Osteocyte (in vitro differentiated cells): ENCODE measurements at places on chromosomes 12 and 14. TPM values are rescaled to one million over a fixed set of nuclear protein-coding genes. Genes with fewer than 3 reads are reported as not detected.

GRCh38 chr12:89468017-89468416 is 56.6 kb downstream of the GALNT4 start:
- H3K27ac ChIP-seq, result no peak overlapping the region
- no peak for DNase-seq
- no peaks in the 10 kb centered on the region for H3K27me3 ChIP-seq

MIPOL1 gene
- total RNA-seq, result 14.6 and 17.2 TPM in 2 replicates

ZNF268 gene
- total RNA-seq, result 19.1 and 25.0 TPM in 2 replicates

- H3K27me3 ChIP-seq, result peaks cover 11% of the 10 kb centered on the region
- peaks cover 2% of the 10 kb centered on the region for H3K4me1 ChIP-seq
- H3K4me3 ChIP-seq, result no peak overlapping the region
- DNase-seq, result no peak
- no peaks in the 10 kb centered on the region for H3K36me3 ChIP-seq
- H3K27ac ChIP-seq, result no peak overlapping the region
Observed at GRCh38 chr12:69927164-69927563, 102.1 kb downstream of the MYRFL start.

DNA sequence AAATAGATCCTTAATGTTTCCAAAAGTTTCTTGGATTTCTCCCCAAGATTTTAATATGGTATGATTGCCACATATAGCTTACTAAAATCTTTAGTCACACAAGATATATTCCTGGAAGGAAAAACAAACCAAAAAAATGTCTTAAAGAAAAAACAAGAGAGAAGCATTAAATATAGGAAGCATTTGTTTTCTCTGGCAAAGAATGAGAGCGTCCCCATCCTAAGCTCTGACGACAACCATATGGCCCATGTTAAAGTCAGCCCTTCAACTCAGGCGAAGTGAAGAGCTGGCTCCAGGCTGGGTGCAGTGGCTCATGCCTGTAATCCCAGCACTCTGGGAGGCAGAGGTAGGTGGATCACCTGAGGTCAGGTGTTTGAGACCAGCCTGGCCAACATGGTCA is 35.6 kb downstream of the GCH1 start:
- DNase-seq, result no peak
- H3K27ac ChIP-seq, result no peak overlapping the region
- peaks cover 21% of the 10 kb centered on the region for H3K4me1 ChIP-seq
- no peak overlapping the region for H3K4me3 ChIP-seq

DNA sequence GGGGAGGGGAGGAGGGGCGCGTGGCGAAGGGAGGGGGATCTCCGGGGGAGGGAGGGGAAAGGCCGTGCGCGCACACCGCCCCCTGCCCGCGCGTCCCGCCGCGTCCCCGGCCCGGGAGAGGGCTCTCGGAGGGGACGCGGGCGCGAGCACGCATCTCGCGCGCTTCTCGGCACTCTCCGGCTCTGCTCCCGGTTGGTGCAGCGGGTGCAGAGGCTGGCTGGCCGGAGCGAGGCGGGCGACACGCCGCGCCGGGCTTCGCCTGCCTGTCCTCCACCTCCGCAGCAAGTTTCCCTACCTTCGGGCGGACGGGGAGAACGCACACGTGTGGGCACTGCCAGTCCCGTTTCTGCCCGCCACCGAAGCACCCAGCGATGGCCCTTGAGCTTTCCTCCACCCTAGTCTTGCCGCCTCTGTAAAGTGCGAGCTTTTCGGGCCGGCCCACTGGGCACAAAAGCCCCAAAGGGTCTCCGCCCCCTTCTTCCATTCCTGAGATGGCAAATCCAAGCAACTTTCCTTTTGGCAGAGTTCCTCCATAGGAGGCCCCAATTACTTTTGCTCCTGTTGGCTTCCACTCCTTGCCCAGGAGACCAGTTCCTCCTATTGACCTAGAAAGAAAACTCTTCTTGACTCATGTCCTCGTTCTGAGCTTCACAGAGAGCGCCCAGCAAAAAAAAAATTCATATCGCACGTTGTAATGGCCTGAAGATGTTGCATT is 363 bp upstream of the CSAD start:
- H3K36me3 ChIP-seq, result peaks cover 29% of the 10 kb centered on the region
- H3K4me1 ChIP-seq, result peaks cover 34% of the 10 kb centered on the region
- peak; percentile 92 for DNase-seq

CD69 gene
- total RNA-seq, result not detected in 2 replicates

DNA sequence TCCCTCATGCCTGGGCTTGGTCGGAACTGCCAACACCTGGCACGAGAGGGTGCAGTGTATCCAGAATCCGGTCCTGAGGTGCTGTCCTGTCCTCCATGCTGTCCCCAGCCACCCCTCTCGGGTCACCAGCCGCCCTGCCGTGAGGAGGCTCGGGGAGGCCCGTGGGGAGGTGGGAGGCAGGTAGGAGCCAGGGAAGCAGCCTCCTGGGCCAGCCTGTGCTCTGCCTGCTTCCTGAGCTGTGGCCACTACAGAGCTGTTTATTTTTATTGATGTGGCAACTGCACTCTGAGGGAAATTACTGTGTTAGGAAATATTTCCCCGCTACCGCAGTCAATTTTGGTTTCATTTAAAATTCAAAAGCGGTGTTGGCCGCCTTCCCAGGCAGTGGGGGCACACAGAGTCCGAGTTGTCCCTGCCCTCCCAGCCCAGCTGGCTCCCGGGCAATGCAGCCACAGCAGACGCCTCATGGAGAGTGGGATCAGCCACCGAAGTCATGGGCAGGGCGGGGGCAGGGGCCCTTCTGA is 18.3 kb downstream of the NOC4L start:
- H3K4me1 ChIP-seq, result peaks cover 8% of the 10 kb centered on the region
- H3K36me3 ChIP-seq, result no peaks in the 10 kb centered on the region
- peak overlapping the region; percentile 38 for H3K27ac ChIP-seq
- peaks cover 2% of the 10 kb centered on the region for H3K27me3 ChIP-seq

DENR gene
- 50.2 and 51.9 TPM in 2 replicates for total RNA-seq

GRCh38 chr12:117207675-117208074 is 17.4 kb upstream of the FBXO21 start:
- no peak overlapping the region for H3K4me3 ChIP-seq
- DNase-seq, result no peak
- no peaks in the 10 kb centered on the region for H3K36me3 ChIP-seq
- H3K4me1 ChIP-seq, result no peaks in the 10 kb centered on the region
- H3K27me3 ChIP-seq, result peaks cover 35% of the 10 kb centered on the region

GRCh38 chr12:71243370-71243769 is 85.6 kb upstream of the TSPAN8 start:
- no peak overlapping the region for H3K4me3 ChIP-seq
- no peaks in the 10 kb centered on the region for H3K36me3 ChIP-seq
- H3K4me1 ChIP-seq, result peaks cover 35% of the 10 kb centered on the region
- no peak for DNase-seq
- H3K27ac ChIP-seq, result peak overlapping the region; percentile 60

KRT77 gene
- total RNA-seq, result not detected in 2 replicates

COPS7A gene
- 61.4 and 73.0 TPM in 2 replicates for total RNA-seq

SERPINA9 gene
- not detected in 2 replicates for total RNA-seq

DNA sequence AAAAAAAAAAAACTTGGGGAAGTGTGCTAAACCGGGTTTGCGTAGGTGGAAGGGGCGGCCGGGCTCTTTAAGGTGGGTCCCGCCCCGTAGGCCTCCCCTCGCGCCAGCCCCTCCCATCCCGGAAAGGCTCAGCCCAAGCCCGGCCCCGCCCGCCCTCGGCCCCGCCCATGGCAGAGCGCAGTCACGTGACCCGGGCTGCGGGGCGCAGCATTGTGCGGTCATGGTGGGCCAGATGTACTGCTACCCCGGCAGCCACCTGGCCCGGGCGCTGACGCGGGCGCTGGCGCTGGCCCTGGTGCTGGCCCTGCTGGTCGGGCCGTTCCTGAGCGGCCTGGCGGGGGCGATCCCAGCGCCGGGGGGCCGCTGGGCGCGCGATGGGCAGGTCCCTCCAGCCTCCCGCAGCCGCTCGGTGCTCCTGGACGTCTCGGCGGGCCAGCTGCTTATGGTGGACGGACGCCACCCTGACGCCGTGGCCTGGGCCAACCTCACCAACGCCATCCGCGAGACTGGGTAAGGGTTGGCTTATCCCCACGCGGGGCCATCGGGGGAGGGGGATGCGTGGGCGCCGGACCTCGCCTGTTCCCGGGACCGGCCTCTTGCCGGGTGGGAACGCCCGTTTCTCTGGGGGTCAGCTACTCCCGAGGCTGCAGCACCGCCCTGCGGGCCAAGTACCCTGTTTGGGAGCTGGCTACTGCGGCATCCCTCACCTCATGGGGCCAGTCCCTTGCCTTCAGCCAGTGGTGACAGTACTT is at the start of gene PLBD2:
Gene PLBD2, plus strand, starts transcription at position 207 of the 752 bp plus-strand sequence. Its CDS starts 14 bp downstream, at position 221.
- peak within 1 kb of the TSS; percentile 84 for H3K4me3 ChIP-seq
- peak; percentile 98 for DNase-seq
- peaks cover 2% of the 10 kb centered on the region for H3K36me3 ChIP-seq
- H3K27me3 ChIP-seq, result peaks cover 3% of the 10 kb centered on the region

GRCh38 chr14:80059041-80059440 is 152.3 kb downstream of the DIO2 start:
- H3K27ac ChIP-seq, result peak overlapping the region; percentile 77
- peaks cover 51% of the 10 kb centered on the region for H3K4me1 ChIP-seq
- no peak for DNase-seq
- H3K4me3 ChIP-seq, result no peak overlapping the region
- H3K36me3 ChIP-seq, result peaks cover 16% of the 10 kb centered on the region
- H3K27me3 ChIP-seq, result no peaks in the 10 kb centered on the region

DNA sequence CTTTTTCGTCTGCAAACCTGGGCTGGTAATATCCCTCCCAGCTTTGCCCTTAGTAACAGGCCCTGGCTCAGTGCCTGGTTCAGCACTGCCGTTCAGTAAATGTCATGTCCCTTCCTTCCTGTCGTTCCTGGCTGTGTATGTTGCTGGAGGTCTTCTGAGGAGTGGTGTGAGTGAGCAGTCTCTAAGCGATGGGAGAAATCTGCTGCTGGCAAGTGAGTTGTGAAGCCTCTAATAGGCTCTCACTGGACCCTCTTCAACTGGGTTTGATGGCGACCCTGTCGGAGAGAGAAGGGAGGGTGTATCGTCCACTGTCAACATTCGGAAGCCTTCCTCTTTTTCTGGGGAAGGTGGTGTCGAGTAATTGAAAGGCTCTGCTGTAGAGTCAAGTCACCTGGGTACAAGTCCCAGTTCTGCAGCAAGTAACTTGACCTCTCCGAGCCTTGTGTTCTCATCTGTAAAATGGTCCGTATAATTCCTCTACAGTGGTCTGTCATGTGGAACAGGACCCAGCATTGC is 62.8 kb downstream of the HRK start:
- H3K27me3 ChIP-seq, result no peaks in the 10 kb centered on the region
- peak overlapping the region; percentile 89 for H3K4me3 ChIP-seq
- H3K4me1 ChIP-seq, result peaks cover 8% of the 10 kb centered on the region
- DNase-seq, result no peak
- no peaks in the 10 kb centered on the region for H3K36me3 ChIP-seq

CNTN1 gene
- 1.6 and 1.8 TPM in 2 replicates for total RNA-seq

DNA sequence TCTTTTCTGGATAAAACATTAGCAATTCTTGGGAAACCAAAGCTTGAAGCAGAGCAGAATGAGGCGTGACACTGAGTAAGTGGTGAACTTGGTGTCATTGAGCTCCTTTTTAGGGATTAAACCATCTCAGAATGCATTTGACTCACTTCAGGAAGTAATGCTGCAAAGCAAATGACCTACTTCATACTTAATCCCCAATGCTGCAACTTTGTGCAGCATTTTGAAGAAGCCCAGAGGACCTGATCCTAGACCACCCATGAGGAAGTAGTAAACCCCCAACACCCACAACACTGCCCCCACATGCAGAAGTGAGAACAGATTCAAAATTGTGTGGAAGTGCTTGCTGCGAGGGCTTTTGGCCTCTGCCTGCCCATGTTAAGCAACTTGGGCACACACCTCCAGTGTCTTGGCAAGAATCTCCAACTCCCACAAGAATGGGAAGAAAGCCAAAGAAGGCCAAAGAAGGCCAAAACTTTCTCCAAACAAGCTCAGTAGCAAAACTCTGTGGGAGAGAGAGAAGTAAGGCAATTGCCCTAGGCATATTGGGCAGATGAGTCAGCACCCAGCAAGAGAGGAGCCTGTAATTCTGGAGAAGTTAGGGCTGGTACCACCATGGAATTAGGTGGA is 69.2 kb upstream of the ETV6 start:
- no peak for DNase-seq
- peaks cover 7% of the 10 kb centered on the region for H3K27me3 ChIP-seq
- peak overlapping the region; percentile 66 for H3K27ac ChIP-seq
- no peak overlapping the region for H3K4me3 ChIP-seq
- H3K4me1 ChIP-seq, result peaks cover 33% of the 10 kb centered on the region

DNA sequence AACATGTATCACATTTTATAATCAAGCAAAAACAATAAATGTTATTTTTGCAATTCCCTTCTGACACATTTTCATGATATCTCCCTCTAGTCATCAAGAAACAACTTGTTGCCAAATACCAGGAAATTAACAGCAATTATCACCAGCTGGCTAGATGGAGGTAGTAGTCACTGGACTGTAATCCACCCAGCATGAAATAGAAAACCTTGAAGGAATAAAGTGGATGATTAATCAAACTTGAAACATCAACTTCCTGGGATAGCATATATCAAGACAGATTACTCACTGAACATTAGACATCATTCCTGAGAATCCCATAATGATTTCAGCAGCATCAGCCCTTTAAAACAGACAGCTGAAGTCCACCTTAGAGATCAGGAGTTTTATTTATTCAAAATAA is 259.0 kb downstream of the CCDC59 start:
- no peaks in the 10 kb centered on the region for H3K36me3 ChIP-seq
- no peak overlapping the region for H3K4me3 ChIP-seq
- no peaks in the 10 kb centered on the region for H3K4me1 ChIP-seq
- DNase-seq, result no peak
- H3K27me3 ChIP-seq, result no peaks in the 10 kb centered on the region
- H3K27ac ChIP-seq, result no peak overlapping the region

INHBE gene
- total RNA-seq, result 1.0 and 1.3 TPM in 2 replicates

SOAT2 gene
- not detected in 2 replicates for total RNA-seq

DNA sequence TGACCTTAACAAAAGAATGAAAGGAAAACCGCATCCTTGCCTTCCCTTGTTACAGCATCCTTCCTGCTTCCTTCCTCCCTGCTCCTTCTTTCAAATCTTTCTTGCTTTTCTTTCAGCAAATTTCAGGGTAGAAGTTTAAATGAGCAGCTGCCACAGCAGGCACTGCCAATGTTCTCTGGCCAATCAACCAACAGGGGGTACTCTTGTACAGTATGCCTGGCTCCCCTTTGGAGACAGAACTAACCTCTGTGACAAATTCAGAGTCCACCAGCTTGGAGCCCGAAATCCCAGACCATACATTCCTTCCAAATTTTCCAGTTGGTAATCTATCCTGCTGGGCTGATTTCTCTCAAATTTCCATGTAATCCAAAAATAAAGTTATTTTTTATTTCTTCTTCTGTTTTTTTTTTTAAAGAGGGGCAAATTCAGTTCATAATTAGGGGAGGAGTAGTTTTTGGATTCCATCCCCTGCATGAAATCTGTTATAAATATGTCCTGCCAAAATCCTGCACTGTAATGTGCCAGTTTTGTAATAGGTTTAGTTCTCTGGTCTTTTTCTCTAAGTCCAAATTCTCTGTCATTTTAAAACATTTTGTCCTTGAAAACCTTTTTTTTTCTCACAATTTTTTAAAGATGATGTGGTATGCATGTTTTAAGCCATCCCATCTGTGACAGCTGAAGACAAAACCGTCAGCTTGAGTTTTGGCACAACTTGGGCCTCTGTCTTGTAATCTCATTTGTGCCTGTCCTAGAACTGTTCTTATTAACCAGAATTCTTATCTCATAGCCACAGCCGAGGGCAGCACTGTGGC is 610.0 kb upstream of the LMO3 start:
- H3K27me3 ChIP-seq, result no peaks in the 10 kb centered on the region
- no peak overlapping the region for H3K27ac ChIP-seq
- H3K4me3 ChIP-seq, result no peak overlapping the region
- H3K4me1 ChIP-seq, result no peaks in the 10 kb centered on the region
